ENCODE measurements at places on chromosomes 7 and 10.

DNA sequence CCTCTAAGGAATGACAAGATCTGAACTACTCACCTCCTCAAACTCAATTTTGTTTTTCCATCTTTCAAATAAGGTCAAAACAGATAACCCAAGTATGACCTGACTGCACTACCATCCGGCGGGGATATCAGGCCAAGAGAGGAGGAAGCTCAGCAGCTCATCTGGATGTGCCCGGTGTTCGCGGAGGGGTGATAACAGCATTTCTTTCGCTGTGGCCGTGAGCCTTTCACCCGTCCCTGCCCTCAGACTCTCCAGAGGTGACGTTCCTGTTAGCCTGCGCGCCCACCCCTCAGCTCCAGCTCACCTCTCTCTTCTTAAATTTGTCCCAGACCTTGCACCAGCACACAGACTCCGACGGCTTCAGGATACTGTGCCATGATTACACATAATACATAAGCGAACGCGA is 526 bp downstream of the ZNF248 start:
- DNase-seq: no peak

- DNase-seq: no peak
These were observed 40.9 kb downstream of the GPR37 start for GRCh38 chr7:124724507-124725192.

GRCh38 chr7:41428381-41428780 is 274.5 kb downstream of the INHBA start:
- no peak for DNase-seq

GRCh38 chr7:141649137-141649864 is 52.7 kb downstream of the DENND11 start:
- no peak for DNase-seq

DNA sequence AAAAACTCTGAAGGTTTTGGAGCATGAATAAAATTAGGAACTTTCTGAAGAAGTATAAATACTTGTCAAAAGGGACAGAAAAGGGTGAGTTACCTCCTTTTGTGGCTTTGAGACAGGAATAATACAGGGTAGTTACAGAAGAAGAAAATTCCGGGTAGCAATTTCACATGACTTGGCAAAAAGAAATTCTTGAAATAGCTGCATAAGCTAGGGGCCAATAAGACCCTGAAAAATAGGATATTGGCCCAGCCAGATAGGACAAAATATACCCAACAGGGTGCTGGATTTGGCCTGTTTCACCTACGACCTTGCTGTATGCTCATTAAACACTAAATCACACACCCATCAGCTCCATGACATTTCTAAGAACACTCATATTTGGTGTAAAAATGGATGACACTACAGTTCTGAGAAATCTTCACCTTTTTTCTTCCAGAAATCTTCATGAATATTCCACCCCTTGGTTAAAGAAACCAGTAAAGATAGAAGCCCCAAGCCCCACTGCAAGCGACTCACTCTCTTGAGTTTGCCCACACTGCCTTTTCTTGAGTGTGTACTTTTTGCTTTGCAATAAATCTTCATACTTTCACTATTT is 362.7 kb downstream of the SEMA3D start:
- DNase-seq: no peak

DNA sequence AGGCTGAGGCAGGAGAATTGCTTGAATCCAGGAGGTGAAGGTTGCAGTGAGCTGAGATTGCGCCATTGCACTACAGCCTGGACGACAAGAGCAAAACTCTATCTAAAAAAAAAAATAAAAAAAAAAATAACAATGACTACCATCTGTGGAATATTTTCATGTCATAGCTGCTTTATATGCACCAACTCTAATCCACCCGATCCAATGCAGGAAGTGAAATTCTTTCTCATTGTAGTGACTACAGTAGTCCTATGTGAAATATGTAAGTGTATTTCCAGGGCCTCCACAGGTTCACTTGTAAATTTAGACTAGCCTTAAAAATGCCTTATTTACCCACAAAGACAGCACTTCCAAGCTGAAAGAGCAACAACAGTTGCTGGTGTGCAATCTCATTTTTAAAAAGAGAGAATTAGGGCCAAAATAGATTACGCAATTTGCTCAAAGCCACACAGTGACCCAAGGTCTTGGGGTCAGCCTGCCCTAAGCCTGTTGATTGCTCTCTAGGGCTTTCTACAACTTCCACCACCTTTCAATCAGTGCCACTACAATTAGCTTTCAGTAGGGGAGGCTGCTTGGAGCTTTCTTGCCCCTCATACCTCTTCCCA is 25.8 kb upstream of the EGFR start:
- DNase-seq: no peak

DNA sequence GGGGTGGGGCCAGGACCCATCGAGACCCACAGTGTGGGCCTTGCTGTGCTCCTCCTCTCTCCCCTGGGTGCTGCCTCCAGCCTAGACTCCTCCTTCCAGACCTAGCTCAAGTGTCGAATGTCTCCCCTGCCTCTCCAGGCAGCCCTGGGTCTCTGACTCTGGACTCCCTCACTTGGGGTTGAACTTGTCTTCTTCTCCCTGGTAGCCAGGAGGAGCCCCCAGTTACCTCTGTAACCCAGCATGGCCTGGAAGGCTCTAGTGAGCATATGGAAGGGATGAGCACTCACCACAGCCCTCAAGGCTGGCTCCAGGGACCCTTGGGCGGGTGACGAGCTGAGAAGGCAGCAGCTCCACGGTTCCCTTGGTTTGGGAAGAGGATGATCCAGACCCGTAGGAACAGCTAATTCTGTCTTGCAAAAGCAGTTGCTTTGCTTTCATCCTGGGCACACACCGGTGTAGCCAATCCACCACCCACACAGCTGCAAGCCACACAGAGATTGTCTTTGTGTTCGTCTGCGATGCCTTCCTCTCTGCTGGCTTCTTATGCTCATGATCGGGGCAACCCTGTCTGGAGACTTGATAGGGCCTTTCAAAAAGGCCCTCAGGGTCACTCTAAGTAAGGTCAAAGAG is 52.3 kb upstream of the ANTXRL start:
- no peak for DNase-seq

DNA sequence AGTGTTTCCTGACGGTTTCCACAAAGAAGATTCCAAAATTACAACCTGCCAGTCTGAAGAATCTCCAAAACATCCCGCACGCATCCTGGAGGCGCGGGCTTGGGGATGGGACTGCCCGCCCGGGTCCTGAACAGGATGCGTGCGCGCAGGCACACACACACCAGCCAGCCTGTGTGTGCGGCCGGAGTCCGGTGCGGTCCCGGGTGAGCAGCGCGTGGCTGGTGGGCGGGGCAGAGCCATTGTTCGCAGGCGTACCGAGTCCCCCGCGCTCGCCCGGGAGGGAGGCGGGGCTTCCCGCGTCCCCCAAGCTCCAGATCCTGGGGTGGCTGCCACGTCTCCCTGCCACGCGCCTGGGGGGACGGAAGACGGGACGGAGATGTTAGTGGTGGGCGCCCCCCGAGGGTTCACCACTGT is 675 bp upstream of the SCD start:
- DNase-seq: peak; percentile 72

DNA sequence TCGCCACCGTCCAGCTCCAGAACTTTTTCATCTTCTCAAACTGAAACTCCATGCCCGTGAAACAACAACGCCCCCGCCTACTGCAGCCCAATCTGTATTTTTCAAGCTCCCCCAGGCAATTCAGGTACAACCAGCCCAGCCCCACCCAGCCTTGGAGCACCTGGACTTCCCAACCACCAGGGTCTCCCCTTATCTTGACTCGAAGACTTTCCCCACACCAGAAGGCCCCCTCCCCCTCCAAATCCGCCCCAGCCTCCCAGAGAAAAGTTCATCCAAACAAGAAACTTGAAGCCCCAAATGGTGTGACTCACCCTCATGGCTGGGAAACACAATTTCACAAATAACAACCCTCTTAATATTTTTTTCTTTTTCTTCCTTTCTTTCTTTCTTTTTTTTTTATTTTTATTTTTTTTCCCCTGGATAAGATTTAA is 10.6 kb downstream of the ZCCHC24 start:
- no peak for DNase-seq

GRCh38 chr7:116315293-116315692 is 105.0 kb downstream of the TES start:
- DNase-seq: no peak

DNA sequence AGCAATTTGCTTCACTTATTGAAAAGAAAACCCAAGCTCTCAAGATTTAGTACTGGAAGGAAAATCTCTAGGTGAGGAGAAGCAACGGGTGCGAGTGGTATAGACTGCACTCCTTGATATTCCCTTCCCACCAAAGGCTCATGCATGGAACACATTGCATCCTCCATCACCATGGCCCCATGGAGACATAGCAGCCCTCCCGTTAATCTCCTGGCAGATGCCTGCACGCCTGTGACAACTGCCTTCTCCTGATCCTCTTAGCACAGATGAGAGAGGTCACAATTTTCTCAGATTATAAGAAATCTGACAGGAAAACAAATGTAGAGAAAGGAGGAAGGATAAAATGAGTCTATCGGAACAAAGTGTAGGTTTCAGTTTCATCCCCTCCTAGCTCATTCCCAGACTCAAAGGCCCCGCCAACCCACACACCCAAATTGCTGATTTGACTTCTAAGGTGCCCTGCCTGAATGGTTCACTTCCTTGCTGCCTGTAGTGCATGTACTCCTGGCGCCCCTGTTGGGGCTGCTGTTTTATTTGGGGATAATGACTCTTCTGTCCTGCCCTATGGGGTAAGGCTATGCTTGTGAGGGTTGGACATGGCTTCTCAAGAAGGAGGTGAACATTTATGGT is 50.0 kb downstream of the PLXNA4 start:
- no peak for DNase-seq

- no peak for DNase-seq
These were observed 33.9 kb upstream of the GSAP start for GRCh38 chr7:77450054-77450453.

GRCh38 chr10:42623929-42624328 is 14.4 kb downstream of the ZNF33B start:
- DNase-seq: no peak

- DNase-seq: peak; percentile 24
These were observed 37.1 kb downstream of the MAD1L1 start for GRCh38 chr7:2195400-2196246.

- no peak for DNase-seq
These were observed 63.3 kb upstream of the GHITM start for GRCh38 chr10:84076047-84076388.

GRCh38 chr10:101135141-101136006 is 4.3 kb downstream of the TLX1 start:
- no peak for DNase-seq

GRCh38 chr7:41125343-41125742 is 577.5 kb downstream of the INHBA start:
- no peak for DNase-seq

DNA sequence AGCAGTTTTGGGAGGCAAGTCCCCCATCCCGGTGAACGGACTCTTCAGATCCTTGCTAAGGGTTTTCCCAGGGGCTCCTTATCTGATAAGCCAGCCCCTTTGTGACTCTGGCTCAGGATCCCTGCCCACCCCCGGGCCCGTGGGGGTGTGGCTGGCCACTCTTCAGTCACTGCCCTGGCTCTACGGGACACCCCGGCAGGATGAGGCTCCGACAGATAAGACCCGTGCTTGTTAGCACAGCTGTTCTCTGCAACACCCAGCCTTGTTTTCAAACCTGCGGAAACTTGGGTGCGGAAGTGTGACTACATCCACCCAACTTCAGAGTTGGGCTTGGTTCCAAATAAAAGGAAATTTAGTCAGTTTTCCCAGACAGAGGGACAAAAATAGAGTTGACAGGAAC is 66.7 kb upstream of the PODXL start:
- no peak for DNase-seq

- no peak for DNase-seq
These were observed 515.8 kb upstream of the MKI67 start for GRCh38 chr10:128642023-128642422.

- no peak for DNase-seq
These were observed 8.1 kb downstream of the ASL start for GRCh38 chr7:66083677-66084076.

GRCh38 chr10:11357439-11357838 is 254.0 kb downstream of the USP6NL start:
- DNase-seq: no peak

DNA sequence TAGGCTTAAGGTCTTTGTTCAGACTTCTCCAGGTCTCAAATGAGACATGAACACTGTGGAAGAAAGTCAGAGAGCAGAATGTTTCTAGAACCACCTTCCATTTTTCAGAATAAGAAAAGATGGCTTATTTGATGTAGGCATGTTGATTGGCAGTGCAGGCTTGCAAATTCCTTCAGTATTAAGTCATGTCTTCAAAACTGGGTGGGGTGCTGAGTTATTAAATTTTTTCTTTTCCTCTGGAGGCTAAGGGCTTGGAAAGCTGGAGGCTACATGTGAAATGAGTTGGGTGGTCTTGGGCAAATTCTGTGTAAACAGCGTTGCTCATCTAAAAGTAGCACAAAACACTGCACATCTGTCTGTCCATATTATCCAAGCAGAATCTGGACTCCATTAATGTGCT is 62.8 kb downstream of the PRTFDC1 start:
- DNase-seq: no peak

DNA sequence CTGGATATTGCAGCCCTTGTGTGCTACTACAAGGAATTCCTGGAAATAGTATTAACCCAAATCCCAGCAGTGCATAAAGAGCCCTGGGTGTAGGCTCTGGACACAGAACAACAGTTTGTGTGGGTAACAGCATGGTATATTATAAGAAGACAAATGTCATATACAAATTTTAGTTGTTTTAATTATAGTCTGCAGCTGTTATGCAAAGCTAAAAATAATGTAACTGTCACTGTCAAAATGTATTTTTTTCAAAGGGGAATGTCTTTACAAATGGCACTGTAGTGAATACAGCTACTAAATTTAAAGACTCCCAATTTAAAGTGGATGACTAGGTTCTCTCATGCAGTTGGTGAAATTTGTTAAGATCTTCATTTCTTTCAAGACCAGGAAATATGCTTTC is 339.0 kb downstream of the GPR37 start:
- no peak for DNase-seq

DNA sequence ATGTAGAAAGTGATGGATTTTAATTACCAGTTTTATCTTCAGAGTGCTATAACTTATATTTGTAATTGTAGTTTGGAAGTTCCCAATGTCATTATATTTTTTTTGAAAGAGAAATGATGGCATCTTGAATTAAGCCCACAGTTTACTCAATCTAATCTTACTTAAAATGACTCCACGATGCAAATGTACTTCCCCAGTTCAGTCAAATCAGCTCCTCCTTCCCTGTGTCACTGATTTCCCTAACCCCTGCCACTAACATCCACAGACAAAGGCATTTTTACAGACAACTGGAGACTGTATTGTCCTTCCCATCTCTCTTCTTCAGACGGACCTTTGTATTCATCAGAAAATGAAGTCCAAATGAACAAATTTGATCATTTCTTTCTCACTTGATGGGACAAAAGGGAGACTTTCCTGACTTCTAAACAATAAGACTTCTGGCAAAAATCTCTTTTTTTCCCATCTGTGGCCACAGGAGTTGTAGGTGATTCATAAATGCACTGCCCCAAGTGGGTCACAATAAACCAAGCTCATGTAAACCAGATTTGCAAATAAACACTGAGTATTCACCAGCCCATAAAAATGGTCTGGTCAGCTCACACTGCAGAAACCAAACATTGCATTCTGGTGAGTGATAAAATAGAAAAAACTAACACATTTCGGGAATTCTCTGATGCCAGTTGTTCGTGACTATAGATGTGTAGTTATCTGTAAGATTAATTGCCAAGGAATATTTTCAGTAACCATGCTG is 162.9 kb downstream of the FANK1 start:
- DNase-seq: peak; percentile 23

Data from NCI-H69 (cell line).